T-helper 22 cell (primary cell): ENCODE measurements at places on chromosomes 13 and 19.

DNA sequence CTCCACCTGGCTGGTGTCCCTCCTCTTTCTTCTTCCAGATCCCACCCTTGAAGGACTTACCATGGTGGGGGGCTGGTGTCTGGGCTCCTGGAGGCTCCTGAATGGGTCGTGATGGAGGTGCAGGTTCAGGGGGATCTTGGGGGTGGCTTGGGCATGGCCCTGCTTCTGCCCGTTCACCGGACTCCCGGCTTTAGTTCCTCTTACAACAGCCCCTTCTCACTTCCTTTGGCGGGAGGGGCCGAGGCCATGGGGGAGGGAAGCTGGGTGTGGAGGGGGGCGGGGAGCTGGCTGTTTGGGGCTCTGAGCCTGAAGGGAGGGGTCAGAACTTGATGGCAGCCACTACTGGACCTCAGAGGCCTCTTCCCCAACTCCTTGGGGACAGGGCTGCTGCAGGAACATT lies at the start of gene MYO1F:
Gene MYO1F, minus strand, starts transcription at position 196 of the 400 bp plus-strand sequence. Its CDS starts 133 bp downstream, at position 63.
- DNase-seq: no peak

GRCh38 chr13:81639984-81640582 lies 1299.2 kb upstream of the SPRY2 start:
- DNase-seq: no peak

DNA sequence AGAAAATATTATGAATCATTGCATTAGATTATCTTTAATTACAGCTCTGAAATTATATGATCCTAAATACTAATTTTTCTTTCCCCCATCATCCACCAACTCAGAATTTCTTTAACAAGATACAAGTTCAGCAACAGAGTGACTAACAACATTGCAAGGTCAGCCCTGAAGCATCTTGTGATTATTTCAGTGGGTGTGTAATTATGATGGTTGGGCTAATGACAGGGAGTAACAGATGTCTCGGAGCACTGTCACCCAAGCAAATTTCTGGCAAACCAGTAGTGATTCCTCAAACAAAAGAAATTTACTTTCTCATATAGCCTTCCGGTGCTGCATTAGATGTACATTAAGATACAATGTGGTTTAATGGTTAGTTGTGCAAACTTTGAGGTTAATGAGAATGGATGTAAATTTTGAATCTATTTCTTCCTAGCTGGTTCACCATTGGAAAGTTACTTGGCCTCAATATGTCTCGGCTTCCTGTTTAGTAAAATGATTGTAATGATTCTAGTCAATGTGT lies 238.9 kb downstream of the ITGBL1 start:
- no peak for DNase-seq

GRCh38 chr19:5587071-5587455 lies 19.3 kb upstream of the TINCR start:
- no peak for DNase-seq

GRCh38 chr13:62360609-62361008 lies 945.0 kb upstream of the PCDH20 start:
- DNase-seq: no peak

- DNase-seq: no peak
Observed at GRCh38 chr19:18055967-18056366, 30.8 kb downstream of the IL12RB1 start.

DNA sequence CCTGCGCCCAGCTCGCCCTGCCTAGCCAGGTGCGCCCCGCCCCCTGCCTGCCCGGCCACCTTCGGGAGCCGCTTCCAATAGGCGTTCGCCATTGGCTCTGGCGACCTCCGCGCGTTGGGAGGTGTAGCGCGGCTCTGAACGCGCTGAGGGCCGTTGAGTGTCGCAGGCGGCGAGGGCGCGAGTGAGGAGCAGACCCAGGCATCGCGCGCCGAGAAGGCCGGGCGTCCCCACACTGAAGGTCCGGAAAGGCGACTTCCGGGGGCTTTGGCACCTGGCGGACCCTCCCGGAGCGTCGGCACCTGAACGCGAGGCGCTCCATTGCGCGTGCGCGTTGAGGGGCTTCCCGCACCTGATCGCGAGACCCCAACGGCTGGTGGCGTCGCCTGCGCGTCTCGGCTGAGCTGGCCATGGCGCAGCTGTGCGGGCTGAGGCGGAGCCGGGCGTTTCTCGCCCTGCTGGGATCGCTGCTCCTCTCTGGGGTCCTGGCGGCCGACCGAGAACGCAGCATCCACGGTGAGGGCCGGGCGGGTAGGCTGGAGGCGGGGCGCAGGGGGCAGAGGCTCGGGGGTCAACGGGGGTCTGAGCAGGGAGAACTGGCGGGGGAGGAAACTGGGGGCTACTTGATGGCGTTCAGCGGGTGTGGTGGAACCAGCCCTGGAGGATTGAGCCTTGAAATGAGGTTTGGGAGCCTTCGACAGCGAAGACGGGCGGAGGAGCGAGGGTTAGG lies at the start of gene SPINT2:
Gene SPINT2, plus strand, starts transcription at position 88 of the 727 bp plus-strand sequence. Its CDS starts 320 bp downstream, at position 408.
- DNase-seq: no peak

DNA sequence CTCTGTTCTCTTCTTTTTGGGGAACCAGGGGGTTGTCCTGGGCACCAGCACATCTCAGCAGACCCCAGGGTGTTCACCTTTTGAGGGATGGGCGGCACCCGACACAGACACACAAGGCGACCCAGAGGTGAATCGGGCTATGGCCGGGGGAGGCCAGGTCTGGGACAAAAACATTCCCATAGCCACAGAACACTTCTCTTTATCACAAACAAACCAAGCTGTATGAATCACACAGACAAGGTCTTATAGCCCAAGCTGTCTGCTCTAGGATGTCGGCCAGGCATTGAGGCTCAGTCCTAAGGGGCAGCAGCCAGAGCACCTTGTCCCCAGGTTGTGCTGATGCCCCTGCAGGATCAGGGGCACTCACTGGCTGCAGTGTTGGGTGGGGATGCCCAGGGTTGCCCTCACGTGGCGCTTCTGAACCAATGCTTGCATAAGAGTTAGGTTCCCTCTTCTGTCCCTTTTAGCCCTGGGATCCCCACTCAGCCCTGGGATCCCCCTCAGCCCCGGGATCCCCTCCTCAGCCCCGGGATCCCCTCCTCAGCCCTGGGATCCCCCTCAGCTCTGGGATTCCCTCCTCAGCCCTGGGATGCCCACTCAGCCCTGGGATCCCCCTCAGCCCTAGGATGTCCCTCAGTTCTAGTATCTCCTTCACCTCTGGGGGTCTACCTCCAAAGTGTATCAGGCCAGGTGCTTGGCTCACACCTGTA lies 26.9 kb downstream of the MAU2 start:
- DNase-seq: no peak

DNA sequence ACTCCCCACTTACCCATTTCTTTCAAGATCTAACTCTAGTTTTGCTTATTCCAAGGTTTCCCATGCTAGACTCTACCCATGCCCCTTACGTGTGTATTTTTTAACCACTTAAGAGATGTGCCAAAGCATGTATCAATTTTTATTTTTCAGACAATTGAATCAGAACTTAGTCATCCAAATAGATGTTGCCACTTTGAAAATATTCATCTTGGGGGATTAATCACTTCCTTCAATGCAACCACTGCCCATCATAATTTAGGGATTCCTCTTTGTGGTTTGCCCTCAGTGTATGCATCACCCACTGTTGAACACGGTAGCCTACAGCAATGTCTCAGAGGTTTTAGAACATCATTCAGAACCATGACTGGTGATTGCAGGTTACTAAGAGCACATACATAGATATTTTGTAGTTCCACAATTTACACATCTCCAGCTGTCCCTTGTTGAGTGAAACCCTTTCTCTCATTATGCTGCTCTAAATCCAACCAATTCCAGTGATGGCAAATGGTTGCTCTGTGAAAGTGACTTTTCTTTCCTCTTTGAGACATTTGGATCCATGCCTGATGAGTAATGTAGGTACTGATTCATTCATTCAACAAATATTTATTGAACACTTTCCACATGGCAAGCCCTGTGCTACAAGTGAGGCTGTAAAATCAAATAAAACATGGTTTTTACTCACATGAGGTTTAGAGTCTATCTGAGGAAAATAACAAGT lies 60.6 kb upstream of the SERP2 start:
- DNase-seq: no peak

GRCh38 chr13:67620665-67621064 lies 390.5 kb upstream of the PCDH9 start:
- no peak for DNase-seq

- DNase-seq: no peak
Observed at GRCh38 chr19:21483589-21484170, 21.7 kb upstream of the ZNF429 start.

GRCh38 chr13:27572234-27572901 lies 48.0 kb downstream of the LNX2 start:
- DNase-seq: no peak

DNA sequence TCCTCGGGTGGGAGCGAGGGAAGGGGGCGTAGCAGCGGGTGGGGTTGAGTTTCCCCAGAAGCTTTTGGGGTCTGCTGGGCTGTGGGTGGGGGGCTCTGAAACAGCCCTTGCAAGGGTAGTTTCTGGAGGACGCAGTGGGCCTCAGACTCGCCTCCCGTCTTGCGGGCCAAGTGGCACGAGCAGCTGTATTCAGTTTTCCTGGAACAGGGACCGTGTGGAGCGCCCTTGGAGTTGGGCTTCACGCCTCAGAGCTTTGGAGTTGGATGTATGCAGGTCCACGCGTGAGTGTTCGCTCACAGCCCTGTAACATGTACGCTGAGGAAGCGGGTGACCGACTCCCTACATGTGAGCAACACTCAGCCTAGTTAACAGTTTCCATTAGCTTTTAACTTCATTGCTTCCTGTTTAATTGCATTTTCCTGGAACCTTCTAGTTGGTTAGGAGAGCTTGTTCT lies 603 bp downstream of the TM9SF2 start:
- DNase-seq: no peak

DNA sequence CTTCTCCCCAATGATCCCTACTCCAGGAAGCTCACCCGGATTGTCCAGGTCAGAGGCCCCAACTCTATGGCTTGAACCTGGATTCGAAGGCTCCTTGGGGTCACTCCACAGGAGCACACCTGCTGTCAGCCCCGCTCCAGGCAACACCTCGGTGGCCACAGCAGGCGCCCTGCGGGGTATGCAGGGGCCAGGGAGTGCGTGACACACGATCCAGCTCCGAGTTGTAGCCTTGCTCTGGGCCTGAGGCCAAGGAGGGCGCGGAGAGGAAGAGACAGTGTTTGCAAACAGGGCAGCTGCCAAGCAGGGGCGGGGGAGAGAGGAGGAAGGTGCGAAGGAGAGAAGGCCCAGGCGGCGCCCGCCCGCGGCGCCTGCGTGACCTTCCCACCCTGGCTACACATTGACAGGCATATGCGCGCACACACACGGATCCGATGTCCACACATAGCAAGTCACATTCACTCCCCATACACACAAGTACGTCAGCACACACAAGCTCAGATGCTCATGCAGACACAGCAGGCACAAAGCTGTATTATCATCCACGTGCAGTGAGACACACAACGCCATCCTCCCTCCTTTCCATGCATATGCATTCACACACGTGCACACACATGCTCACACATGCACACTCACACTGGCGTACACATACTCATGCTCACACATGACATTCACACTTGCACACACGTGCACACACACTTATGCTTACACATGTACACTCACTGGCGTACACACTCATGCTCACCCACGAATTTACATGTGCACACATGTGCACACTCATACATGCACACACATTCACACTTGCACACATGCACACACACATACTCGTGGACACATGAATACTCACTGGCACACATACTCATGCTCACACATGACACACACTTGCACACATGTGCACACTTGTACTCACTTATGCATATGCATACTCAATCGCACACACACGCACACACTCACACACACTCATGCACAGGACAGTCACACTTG lies 10.4 kb downstream of the SBK2 start:
- no peak for DNase-seq

DNA sequence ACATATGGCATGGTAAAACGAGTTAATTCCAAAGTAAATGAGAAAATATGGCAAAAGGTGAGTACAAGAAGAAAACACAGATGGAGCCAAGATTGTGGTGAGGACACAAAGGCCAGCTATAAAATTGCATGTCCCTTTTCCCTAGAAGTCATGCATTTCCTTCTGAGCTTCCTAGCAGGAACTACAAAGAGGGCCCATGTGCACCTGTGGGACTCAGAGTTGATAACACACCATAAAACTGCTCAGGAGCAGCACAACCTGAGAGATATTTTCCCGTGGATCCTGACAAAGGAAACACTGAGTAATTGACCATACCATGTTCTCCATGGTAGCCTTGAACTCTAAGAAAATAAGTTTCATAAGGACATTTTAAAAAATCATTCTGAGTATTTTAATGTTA lies 228.3 kb downstream of the DLEU7 start:
- DNase-seq: no peak

GRCh38 chr13:42807241-42807640 lies 25.9 kb downstream of the FAM216B start:
- no peak for DNase-seq

GRCh38 chr13:50403311-50403710 lies 388.1 kb downstream of the KCNRG start:
- DNase-seq: no peak

DNA sequence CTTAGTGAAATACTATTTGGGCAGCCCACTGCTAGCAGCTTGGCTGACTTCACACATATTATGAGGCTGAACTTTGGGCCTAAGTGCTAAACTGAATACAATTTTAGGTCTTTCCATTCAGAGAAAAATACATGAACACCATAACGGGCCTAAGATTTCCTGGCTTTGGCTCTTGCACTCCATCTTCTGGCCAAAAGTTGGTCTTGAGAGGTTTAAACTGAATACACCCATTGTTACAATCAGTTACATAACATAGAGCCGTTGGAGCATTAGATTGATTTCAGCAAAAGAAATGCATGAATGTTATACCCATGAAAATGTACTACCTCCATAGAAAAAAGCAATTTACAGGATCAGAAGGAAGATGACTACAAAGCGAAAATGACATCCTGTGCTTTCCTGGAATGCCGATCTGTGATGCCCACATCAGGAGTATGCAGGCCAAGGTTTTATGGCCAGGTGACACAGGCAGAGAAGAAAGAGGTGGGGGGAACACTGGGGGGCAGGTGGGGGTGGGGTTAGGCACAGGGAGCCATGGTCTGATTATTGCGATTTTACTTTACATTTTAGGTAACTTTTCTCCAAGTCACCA lies 11.1 kb upstream of the SHISA2 start:
- DNase-seq: no peak

- DNase-seq: no peak
Observed at GRCh38 chr19:29119590-29119989, 93.4 kb downstream of the UQCRFS1 start.

DNA sequence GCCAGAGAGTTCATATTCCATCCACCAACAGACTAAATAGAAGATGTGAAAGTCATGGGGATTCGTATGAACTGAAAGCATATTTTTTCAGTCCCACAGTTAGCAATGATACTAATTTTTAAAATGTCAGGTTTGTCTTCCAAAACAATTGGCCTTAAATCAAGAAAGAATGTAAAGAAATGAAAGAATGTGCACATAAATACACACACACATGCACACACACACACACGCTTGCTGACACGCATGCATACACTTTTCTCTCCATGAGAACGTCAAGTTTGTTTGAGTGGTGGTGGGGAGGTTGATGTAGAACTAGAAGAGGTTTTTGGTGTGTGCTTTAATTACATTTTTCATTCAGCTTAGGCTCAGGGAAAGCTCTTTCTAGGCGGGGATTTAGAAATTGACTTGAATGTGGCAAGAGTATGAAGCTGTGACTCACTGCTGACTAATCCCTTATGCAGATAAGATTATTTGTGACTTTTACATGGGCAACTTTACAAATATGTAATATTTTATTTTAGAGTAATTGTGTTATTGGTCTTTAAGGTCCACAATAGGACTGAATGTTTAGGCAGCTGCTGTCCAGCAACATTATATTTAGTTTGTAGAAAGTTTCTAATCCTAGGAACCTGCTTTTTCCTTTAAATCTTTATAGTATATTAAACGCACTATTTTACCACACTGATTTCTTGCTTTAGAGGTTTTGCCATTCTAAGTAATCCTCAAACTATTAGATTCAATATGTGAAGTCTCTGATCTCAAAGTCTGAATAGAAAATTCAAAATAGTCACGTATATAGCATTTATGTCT lies 18.8 kb downstream of the FLT1 start:
- no peak for DNase-seq
